ENCODE measurements at places on chromosomes 2 and 18.

DNA sequence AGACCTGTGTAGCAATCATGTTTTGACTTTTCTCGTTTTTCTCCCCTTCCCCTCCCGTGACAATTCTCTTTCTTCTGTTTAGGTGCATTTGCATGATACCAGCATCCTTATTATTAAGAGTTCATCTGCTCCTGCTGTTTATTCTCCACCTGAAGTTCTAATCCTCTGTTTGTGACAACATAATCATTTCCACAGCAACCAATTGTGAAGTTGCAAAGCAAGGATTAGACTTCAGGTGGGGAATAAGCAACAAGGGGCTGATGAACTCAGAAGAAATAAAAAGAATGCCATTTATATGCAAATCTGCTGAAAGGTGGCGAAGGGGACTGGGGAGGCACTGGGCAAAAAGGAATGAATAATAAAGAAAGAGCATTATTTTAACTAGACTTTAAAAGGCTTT lies 124.8 kb upstream of the LINC00305 start:
- DNase-seq = no peak

DNA sequence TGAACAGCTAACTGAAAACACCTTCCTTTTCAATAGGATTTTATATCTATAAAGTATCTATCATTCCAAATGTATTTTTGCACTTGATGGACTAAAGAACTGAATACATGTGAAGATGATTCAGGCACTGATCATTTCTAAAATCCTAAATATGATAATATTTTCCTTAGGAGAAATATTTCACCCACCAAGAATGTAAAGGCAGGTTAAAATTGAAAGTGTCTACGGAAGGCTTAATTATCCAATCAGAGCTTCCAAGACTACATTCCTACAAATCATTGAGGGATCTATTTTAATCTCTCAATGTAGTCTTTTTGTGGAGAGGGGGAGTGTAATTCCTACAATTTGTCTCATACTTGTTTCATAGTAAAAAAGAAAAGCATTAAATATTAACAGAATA lies 3.6 kb downstream of the GALNT3 start:
- DNase-seq = no peak

DNA sequence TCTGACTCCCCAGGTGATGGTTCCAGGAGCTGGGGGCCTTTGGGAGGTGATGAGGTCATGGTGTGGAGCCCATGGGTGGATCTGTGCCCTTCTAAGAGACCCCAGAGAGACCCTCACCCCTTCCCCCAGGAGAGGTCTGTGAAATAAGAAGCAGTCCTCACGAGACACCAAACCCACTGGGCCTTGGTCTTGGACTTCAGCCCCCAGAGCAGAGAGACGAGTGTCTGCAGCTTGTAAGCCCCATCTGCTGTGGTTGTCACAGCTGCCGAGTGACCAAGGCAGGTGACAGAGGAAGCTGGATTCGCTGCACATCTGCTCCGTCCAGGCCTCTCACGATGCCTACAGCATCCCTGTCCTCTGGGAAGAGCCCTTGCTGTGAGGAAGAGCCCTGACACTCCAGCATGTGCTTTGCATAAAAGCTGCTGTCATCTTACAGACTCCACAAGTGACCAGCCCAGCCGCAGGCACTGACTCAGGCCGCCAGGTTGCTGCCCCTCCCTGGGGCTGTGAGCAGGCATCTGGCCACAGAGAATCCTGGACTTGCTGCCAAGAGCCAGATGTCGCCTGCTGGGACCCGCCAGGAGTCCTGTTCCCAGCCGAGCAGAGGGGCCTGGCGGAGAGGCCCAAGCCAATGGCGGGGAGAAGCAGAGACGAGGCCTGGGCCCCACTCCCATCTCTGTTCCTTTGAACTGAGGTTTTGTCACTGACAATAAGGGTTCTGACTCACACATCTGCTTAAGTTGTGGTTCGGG lies 150.8 kb downstream of the PXDN start:
- no peak for DNase-seq

GRCh38 chr2:66897181-66897580 lies 462.3 kb downstream of the MEIS1 start:
- DNase-seq = no peak

GRCh38 chr18:4102901-4103300 lies 352.2 kb downstream of the DLGAP1 start:
- DNase-seq = no peak

GRCh38 chr2:241084856-241085444 lies 17.1 kb downstream of the MTERF4 start:
- no peak for DNase-seq

- no peak for DNase-seq
These were observed 95.4 kb upstream of the AQP4 start for GRCh38 chr18:26960911-26961310.

- DNase-seq = no peak
These were observed 66.7 kb downstream of the NXPH2 start for GRCh38 chr2:138713504-138713903.

All from omental fat pad (tissue), 4 donors.